AG09309 (cell line): ENCODE measurements at places on chromosomes 2 and 18.

DNA sequence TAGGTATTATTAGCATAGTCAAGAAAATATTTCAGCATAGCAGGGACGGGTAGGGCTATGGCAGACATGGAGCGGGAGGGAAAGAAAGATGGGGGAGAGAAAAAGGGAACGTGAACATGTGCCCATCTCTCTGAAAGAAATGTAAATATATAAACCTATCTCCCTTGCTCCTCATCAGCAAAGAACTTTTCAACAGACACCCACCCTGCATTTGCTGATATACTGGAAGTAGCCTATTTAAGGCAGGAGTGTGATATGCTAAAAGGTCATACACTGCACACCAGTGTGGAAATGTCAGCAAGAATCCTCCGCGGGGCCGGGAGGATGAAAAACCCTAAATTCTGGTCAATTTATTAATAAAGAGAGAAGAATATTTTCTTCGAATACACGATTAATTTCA lies 1.7 kb downstream of the MBOAT2 start:
- no peak for DNase-seq

DNA sequence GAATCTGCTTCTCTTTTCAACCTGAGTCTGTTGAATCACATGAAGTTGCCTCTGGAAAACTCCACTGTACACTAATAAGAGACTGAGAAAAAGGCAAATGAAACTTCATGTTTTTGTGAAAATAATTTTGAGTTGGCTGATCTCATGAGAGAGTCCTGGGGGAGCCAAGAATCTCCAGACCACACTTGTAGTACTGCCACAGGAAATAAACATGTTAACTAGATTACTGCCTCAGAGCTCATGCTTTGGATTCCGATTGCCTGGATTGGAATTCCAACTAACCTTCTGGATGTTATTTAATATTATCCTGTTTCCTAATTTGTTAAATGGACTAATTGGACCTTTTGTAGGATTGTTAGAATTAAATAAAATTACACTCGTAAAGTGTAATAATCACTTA lies 25.2 kb downstream of the NUP35 start:
- no peak for DNase-seq

DNA sequence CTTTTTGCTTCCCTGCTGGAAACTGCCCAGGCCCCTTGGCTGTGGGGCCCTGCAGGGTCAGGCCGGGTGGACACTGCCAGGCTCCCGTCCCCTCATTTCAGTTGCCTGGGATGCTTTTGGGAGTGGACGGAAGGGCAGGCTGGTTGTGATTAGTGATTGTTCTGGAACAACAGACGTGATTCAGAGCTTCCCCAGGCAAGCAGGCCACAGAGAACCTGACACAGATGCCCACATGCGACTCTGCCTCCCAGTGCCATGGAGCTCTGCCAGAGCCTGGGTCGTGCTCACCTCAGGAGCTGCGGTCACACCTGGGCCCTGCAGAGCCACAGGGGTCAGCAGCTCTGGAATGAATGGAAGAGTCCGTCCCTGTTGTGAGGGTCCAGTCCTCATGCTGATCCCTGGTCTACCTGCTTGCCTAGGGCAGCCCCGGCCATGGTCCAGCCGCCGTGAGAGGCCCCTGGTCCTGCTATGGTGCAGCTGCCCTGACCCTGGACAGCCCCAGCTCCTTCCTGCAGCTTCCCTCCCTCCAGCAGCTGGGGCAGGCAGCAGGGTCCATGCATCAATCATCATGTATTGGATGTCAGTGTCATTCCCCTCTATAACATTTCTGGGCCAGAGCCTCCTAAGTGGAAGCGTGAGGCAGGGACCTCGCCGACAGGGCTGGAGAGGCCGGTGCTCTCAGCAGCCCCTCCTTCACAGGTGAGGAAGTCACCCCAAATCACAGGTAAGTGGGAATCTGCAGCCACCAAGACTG lies 518.6 kb upstream of the MYT1L start:
- no peak for DNase-seq

- no peak for DNase-seq
Measured at GRCh38 chr2:156436497-156437085, 412 bp downstream of the GPD2 start.

DNA sequence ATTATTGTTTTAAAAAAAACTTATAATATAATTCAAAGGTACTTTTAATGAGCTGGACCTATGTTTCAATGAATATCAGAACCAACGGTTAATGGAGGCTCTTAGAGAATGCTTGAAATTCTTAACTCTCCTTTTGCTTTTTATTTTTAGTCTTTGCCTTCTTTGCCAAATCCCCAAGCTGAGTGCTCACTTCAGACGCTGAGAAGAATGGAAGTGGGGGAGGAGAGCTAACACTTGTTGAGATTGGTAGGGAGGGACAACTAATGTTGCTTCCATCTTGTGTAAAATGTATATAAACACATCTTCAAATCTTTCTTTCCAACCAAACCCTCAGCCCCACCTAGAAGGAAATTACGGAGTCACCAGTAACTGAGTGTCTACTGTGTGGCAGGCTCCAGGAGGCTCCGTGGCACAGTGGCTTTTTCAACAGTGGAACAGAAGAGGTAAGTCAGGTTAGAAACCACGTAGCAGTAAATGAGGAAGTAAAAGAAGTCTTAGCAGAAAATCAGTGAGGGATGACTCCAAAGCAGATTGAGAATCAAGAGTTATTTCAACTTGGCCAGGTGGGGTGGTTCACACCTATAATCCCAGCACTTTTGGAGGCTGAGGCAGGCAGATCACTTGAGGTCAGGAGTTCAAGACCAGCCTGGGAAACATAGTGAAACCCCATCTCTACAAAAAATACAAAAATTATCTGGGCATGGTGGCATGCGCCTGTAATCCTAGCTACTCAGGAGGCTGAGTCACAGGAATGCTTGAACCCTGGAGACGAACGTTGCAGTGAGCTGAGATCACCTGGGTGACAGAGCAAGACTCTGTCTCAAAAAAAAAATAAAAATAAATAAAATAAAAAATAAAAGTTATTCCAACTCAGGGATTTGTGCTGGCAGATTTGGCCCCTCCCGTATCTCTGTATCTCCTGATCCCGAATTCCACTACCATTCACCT lies 45.0 kb upstream of the CREB1 start:
- no peak for DNase-seq

- DNase-seq: no peak
Measured at GRCh38 chr2:86338778-86339295, 1.4 kb upstream of the REEP1 start.
